K562 (cell line): ENCODE measurements at places on chromosomes 2 and 18.

- DNase-seq: no peak
These were observed 94.1 kb downstream of the FAM161A start for GRCh38 chr2:61759718-61760117.

DNA sequence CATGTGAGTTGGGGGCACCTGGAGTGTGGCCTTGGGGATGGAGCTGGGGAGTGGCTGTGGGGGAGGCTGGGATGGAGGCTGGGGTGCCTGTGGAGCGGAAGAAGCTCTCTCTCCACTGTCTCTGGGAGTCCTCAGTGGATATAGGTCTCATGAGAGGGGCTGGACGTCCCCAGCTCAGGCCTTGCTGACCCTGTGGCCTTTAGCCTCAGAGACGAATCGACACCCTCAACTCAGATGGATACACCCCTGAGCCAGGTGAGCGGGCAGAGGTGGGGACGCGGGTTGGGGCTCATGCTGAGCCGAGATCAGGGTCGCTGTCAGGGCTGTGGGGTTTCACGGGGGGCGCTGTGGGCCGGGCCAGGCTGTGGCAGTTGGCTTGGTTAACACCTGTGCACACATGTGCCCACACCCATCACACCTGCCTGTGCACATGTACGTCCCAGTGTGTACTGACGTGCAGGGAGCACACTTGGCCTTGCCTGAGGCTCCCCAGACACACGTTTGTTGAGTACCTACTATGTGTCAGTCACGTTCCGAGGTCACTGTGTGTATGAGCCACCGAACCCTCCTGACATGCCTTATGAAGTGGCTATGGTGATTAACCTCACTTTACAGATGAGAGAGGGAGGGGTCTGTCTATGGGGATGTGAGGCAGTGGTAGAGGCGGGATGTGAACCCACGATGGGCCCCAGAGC is 20.1 kb downstream of the ZAP70 start:
- no peak for DNase-seq

DNA sequence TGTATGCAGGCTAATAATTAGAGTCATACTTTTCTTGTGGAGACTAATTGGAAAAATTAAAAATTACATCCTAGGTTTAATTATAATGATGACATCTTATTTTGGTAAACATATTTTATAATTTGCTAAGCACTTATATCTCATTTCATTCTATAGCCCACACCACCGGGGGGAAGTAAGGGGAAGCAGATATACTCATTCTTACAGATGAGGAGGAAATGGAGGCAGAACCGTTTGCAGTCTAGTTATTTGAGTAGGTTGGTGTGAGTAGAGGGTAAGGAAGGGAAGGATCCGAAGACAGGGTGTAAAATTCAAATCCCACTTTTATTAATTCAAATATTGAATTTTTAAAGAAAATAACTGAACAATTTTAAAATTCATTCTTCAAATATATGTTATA is 3.7 kb downstream of the ITGAV start:
- no peak for DNase-seq

GRCh38 chr18:22551536-22552151 is 133.9 kb upstream of the CTAGE1 start:
- no peak for DNase-seq

- no peak for DNase-seq
These were observed 198.3 kb upstream of the FIGN start for GRCh38 chr2:163934131-163934530.

- peak; percentile 75 for DNase-seq
These were observed 35.7 kb downstream of the ODC1 start for GRCh38 chr2:10412380-10412779.

DNA sequence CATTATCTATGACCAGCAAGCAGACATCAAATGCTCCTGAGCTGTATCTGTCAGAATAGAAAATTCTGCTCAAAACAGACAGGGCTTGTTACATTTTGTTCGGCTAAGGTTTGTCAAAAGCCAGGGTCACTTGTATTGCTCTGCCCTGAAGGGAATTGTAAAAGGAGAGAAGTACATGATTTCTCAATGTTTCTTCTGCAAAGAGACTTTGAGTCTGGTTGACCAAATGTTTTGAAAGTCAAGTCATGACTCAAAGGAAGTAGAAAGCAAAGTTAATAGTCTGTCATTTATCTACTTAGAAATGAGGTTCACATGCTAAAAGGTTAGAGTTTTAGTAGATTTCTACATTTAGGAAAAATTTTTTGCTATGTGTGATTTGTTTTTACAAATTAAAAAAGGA is 1624.1 kb upstream of the ZEB2 start:
- DNase-seq: no peak

DNA sequence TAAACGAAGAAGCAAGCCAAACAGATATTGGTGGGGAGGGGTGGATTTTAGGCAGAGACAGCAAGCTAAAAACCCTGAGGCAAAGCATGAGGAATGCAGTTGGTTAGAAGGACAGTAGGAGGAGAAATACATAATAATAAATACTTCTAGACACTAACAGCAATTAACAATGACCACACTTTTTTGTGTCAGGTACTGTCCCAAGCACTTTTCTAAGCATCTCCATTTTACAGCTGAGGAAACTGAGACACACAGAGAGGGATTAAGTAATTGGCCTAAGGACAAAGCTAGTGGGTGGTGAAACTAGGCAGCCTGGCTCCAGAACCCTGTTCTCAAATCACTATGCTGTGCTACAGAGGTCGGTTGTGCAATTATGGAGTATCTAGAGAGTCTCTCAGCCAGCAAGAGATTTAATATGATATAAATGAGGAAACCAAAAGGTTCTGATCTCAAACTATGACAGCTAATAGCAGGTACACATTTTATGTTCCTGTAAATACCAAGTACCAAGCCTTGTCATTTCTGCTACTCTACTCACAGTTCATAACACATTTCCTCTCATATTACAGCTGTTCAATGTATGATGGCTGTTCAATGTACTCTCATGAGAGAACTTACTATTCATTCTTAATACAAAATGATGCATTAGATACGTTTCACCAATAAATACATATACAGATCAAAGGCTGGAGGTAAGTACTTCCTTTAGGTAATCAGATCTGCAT is 5.3 kb downstream of the MAP4K3 start:
- DNase-seq: no peak

DNA sequence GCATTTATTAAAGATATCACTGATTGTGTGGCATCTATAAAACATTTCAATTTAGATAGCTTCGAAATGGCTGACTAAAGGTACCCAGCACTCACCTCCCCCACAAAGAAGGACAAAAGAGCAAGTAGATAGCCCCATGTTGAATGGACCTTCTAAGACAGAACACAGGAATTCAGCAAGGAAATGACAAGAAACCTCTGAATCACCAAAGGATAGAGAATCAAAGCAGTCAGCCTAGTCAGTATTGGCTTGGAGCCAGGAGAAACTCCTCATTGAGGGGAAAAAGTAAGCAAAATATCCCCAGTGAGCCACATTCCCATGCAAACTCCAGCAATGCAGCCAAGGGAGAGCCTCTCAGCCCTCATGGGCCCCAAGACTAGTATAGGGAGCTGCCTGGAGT is 113.7 kb downstream of the BARD1 start:
- DNase-seq: no peak

DNA sequence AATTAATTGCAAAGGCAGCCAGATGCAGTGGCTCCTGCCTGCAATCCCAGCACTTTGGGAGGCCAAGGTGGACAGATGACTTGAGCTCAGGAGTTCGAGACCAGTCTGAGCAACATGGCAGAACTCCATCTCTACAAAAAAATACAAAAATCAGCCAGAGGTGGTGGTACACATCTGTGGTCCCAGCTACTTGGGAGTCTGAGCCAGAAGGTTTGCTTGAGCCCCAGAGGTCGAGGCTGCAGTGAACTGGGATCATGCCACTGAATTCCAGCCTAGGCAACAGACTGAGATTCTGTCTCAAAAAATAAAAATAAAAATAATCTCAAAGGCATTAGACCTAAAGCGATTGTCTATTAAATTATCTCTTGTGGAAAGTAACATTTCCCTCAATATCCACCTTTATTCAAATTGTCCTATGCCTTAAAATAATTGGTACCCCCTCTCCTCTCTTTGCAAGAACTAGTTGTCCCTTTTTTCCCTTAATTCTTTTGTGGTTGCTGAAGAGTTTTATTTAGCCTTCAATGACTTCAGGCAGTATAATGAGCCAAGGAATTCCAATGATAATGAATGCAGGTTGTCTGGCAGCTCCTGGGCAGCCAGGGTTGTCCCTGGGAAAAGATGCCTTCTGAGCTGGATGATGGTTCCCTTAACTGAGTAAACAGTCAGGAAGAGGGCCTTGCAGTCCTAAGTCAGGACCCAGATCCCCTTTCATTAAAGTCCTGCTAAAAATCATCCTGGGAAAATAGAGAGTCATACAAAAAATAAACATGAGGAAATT is 32.2 kb downstream of the GPR75 start:
- no peak for DNase-seq

DNA sequence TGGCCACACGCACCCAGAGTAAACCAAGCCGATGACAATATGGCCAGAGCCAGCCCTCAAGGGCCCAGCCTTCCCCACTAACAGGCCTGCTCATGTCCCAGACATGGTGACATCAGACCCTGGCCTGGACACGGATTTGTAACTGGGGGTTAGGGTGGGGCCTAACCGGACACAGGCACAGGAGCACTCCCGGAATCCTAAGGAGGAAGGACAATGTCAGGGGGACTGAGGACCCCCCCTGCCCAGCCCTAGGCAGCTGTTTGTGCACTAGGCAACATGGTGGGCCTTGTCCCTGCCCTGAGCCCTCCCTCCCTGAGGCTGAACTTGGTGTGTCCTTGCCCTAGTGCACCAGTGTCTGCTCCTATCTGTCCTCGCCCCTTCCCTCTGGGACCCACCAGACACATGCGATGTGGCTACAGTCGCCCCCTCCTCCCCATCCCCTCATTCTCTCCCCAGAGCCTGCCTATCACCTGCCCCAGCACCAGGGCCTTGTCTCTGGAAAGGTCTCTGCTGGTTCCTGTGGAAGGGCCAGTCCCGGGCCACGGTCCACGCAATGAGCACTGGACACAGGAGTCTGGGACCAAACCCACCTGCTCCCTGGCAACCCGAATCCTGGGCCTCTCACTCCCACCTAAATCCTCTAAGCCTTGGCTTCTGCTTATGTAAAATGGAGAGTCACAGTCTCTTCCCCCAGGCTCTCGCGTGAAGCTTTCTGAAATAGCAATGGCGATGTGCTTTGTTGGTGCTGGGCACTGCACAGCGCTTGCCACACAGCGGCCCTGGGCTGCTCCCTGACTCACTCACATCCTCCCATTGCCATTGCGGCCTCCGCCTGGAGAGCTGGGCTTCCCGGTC is 76.5 kb upstream of the RAB6C start:
- no peak for DNase-seq

- DNase-seq: peak; percentile 31
These were observed 84.7 kb upstream of the NEDD4L start for GRCh38 chr18:57959278-57959677.

GRCh38 chr2:105553538-105554196 is 154.8 kb upstream of the FHL2 start:
- DNase-seq: no peak

DNA sequence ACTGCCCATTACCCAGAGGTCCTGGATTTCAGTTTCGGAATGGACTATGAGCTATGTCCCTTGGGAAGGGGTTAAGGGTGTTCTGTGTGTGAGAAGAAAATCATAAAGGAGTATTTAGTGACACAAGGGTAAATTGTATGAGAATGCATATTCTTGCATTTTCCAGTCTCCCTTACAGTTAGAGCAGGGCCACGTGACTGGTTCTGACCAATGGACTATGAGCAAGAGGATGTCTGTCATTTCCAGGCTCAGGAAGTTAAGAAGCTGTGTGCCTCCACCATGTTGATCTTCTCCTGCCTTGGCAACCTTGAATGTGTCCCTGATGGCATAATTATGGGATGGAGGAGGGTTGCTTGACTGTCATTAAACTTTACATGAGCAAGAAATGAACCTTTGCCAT is 94.9 kb downstream of the DHRS9 start:
- DNase-seq: peak; percentile 62

- peak; percentile 27 for DNase-seq
These were observed 54.8 kb upstream of the CCDC178 start for GRCh38 chr18:33495278-33495677.

- DNase-seq: no peak
These were observed 50.9 kb upstream of the KCNE4 start for GRCh38 chr2:223000872-223001796.

DNA sequence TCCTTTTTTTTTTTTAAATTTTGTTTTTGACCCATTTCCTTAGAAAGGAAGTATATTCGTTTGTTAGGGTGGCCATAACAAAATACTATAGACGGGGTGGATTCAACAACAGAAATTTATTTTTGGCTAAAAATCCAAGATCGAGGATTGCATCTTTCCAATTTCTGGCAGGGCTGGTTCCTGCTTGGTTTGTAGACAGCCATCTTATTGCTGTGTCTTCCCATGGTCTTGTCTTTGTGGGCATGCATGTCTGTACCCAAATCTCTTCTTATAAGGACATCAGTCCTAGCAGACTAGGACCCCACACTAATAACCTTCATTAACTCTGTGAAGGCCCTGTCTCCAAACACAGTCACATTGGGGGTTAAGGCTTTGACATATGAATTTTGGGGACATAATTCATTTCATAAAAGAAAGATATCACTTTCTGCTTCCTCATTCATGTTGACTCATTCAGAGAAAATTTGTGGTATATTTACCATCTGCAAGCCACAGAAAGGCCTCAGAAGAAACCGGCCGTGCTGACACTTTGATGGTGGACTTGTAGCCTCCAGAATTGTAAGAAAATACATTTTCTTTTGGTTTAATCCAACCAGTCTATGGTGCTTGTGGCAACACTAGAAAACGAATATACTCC is 262.1 kb downstream of the LPIN1 start:
- no peak for DNase-seq

GRCh38 chr2:11941201-11942177 is 195.1 kb downstream of the LPIN1 start:
- DNase-seq: peak; percentile 92

GRCh38 chr2:43241558-43241957 is 15.2 kb upstream of the ZFP36L2 start:
- no peak for DNase-seq

DNA sequence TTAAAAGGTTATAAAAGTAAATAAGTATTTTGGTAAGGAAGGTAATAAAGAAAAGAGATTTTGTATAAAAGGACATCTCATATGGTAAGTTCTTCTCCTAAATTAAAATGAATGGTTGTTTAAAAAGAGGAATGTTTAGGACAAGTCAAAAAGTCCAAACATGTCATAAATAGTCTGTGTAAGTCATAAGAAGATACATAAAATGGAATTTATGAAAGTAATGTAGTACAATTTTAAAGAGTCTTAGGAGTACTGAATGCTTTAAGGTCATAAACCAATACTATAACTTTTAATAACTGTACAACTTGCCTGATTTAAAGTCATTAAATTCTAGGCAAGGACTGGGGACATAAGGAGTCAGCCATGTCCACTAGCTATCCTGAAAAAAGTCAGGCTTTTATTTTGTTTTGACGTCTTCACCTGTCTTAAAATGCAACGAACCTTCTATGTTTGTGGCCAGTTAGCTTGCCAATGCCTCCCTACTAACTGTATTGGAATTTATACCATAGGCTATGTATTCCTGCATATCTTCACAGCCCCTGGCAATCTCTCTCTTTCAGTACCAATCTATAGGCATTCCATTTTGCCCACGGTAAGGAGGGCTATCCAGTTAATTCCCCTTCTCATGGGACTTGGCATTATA is 312.3 kb upstream of the LRRTM4 start:
- no peak for DNase-seq

- DNase-seq: no peak
These were observed 5.2 kb upstream of the EN1 start for GRCh38 chr2:118852605-118853128.

GRCh38 chr2:209592106-209592505 is 168.3 kb downstream of the MAP2 start:
- DNase-seq: no peak

GRCh38 chr18:13366962-13367892 is 148.7 kb downstream of the LDLRAD4 start:
- DNase-seq: no peak

- no peak for DNase-seq
These were observed 284.1 kb upstream of the SETBP1 start for GRCh38 chr18:44396550-44396949.
